ENCODE measurements at places on chromosomes 7 and 10. TPM values are rescaled to one million over a fixed set of nuclear protein-coding genes. Genes with fewer than 3 reads are reported as not detected.

Gene ABCB1
- total RNA-seq, result 7.6 TPM

Gene NPY
- total RNA-seq, result 25.3 TPM

Gene OPALIN
- total RNA-seq, result not detected

Gene RASA4B
- 39.2 TPM for total RNA-seq

DNA sequence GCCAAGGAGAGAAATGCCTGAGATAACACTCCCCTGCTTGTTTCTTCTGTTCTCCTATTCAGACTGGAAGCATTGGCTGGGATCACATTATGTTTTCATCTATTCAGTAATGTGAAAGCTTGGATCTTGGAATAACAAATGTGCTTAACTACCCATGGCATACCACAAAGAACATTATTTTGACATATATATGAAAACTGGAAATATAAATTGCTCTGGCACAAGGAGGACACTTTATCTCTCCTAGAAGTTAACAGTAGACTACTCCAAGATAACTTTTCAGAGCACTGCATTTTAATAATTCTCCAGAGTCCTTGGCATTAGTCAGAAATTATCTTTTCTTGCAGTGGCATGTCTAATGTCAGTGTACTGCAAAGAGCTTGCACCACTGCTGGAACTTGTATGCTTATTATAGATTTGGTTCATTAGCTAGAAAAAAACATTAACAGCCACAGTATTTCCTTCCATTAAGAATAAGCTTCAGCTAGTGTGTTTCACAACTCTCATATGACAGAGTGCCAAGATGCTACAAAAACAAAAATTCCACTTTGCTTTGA, 169.3 kb upstream of the LRRN3 start:
- no peak overlapping the region for H3K27ac ChIP-seq
- no peak overlapping the region for H3K4me3 ChIP-seq
- DNase-seq, result no peak
- no peaks in the 10 kb centered on the region for H3K27me3 ChIP-seq
- H3K4me1 ChIP-seq, result peaks cover 31% of the 10 kb centered on the region
- no peaks in the 10 kb centered on the region for H3K36me3 ChIP-seq

DNA sequence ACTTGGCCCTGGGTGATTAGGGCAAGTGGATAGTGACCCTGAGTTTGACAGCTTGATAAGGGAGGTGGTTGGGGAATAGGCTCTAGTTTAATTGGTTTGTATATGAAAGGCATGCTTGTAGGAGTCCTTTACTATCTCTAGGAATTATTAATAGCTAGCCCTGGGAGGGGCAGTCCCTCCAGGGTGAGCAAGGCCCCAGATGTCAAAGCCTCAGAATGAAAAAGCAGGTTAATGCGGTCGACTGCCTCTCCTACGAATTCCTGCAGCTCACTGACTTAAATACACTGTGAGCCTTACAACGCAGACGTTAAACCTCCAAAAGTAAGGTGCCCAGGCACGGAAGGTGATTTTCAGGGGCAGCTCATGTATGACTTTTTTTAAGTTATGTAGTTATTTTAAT, 5.2 kb upstream of the BTBD16 start:
- no peak overlapping the region for H3K4me3 ChIP-seq
- H3K4me1 ChIP-seq, result peaks cover 17% of the 10 kb centered on the region
- H3K27me3 ChIP-seq, result no peaks in the 10 kb centered on the region
- no peak for DNase-seq
- H3K36me3 ChIP-seq, result peaks cover 13% of the 10 kb centered on the region

DNA sequence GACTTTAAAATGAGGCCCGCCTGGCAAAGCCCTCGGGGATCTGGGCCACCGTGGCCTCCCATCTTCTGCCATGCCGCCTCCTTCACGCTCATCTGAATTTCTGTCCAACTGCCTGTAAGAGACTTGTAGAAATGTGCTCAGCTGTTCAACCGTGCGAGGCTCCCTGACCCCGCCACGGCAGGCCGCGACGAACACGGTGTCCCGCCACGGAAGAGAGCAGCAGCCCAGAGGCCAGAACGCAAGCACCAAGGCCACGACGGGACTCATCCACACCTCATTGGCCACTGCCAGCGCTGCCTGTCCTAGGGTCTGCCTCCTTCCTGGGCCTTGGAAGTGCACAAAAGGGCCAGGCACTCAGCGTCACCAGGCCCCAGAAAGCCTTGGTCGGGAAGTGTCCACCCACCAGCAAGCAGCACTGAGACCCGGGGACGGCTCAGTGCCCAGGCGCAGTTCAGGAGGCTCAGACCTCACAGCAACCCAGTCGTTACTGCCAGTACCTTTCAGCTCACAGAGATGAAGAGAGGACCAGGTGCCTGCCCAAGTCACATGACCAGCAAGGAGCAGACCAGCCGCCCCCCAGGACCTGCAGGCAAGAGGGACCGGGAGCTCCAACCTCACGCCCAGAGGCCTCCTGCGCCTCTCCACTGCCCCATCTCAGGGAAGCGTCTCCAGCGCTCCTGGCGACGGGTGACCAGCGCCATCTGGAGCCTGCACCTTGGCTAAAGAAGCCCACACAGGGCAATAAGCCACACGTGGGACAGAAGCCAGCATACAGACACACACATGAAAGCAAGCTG, 85.9 kb downstream of the MAD1L1 start:
- DNase-seq, result no peak
- no peak overlapping the region for H3K27ac ChIP-seq
- no peaks in the 10 kb centered on the region for H3K4me1 ChIP-seq

DNA sequence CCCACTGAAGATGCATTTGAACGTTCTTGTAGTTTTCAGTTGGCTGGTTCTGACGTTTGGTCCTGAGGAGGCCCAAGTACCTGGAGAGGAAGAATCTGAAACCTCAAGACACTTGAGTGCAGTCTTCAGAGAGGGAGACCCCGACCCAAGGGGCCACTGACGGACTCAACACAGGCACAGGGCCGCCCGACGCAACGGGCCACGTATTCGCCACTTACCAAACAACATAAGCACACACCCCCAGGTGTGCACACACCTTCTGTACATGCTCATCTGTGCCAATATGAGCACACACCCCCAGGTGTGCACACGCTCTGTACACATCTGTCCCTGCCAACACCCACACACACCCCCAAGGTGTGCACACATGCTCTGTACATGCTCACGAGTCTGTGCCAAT, 68.5 kb downstream of the DIP2C start:
- H3K27me3 ChIP-seq, result no peaks in the 10 kb centered on the region
- no peak overlapping the region for H3K4me3 ChIP-seq
- H3K27ac ChIP-seq, result peak overlapping the region; percentile 80
- DNase-seq, result no peak
- peaks cover 89% of the 10 kb centered on the region for H3K4me1 ChIP-seq
- H3K36me3 ChIP-seq, result no peaks in the 10 kb centered on the region

- no peak overlapping the region for H3K4me3 ChIP-seq
- peaks cover 68% of the 10 kb centered on the region for H3K27me3 ChIP-seq
- H3K36me3 ChIP-seq, result no peaks in the 10 kb centered on the region
- no peak overlapping the region for H3K27ac ChIP-seq
- H3K4me1 ChIP-seq, result no peaks in the 10 kb centered on the region
Measured at GRCh38 chr7:100791881-100792666, 35.2 kb downstream of the EPHB4 start.

DNA sequence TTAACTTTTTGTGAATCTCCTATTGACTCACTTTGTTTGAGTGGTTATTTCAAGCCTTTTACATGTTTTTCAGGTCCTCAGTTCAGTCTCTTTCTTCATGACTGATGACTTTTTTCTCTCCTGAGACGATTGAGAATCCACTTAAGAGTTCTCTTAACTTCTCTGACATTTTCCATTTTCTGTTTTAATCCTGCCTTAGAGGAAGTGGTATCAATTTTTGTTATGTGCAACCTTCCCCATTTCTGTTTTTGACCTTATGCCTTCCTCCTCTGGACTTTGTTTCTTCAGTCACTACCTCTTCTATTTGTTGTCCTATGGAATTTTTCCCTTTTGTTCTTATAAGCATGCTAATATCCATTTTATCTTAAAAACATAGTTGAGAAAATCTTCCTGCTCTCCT, 2.4 kb downstream of the PSMC2 start:
- peaks cover 23% of the 10 kb centered on the region for H3K36me3 ChIP-seq
- no peak overlapping the region for H3K4me3 ChIP-seq
- H3K27ac ChIP-seq, result no peak overlapping the region
- peaks cover 58% of the 10 kb centered on the region for H3K4me1 ChIP-seq
- H3K27me3 ChIP-seq, result no peaks in the 10 kb centered on the region

GRCh38 chr10:46323176-46323575, 36.4 kb downstream of the ANTXRL start:
- H3K27ac ChIP-seq, result no peak overlapping the region
- H3K36me3 ChIP-seq, result no peaks in the 10 kb centered on the region
- DNase-seq, result no peak
- H3K27me3 ChIP-seq, result no peaks in the 10 kb centered on the region

DNA sequence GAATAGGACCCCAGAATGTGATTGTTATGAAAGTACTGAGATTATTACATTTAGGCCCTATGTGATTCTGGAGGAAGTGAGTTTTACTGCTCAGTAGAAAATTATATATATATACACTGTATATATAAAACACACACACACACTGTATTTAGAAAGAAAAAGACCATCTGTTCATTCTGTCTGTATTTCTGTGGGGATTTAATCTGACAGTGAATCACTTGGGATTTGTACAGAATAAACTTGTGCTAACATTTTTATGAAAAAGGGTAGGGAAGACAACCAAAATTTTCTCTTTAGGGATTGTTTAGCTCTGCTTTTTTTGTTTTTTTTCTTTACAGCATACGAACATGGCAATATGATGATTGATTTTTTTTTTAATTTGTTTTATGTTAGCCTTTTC, 142.7 kb downstream of the EXOC4 start:
- no peak overlapping the region for H3K4me3 ChIP-seq
- no peaks in the 10 kb centered on the region for H3K27me3 ChIP-seq
- H3K36me3 ChIP-seq, result no peaks in the 10 kb centered on the region
- no peak overlapping the region for H3K27ac ChIP-seq
- peaks cover 2% of the 10 kb centered on the region for H3K4me1 ChIP-seq

DNA sequence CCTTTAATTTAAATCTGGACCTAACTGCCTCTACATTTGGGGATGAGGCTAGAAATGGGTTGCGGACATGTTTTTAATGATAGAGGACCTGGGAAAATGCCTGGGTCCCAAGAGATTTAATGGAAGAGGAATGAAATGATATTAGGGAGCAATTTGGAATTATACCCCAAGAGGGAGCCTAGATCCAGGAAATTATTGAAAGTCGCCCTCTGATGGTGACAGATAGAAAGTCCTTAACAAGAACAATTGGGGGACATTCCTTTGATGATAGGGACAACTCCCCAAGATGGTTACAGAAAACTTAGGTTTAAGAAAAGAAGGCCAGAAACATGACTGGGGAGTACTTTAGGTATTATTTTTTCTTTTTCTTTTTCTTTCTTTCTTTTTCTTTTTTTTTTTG, 9.5 kb upstream of the TSGA13 start:
- no peak overlapping the region for H3K27ac ChIP-seq
- H3K4me3 ChIP-seq, result no peak overlapping the region
- no peaks in the 10 kb centered on the region for H3K4me1 ChIP-seq
- H3K36me3 ChIP-seq, result no peaks in the 10 kb centered on the region

GRCh38 chr7:95246831-95247370, 77.4 kb downstream of the PON1 start:
- no peak for DNase-seq
- H3K4me1 ChIP-seq, result no peaks in the 10 kb centered on the region
- no peak overlapping the region for H3K27ac ChIP-seq
- H3K27me3 ChIP-seq, result no peaks in the 10 kb centered on the region
- no peak overlapping the region for H3K4me3 ChIP-seq

- no peaks in the 10 kb centered on the region for H3K27me3 ChIP-seq
- DNase-seq, result peak; percentile 83
- H3K27ac ChIP-seq, result no peak overlapping the region
- H3K36me3 ChIP-seq, result no peaks in the 10 kb centered on the region
- no peaks in the 10 kb centered on the region for H3K4me1 ChIP-seq
- H3K4me3 ChIP-seq, result no peak overlapping the region
Measured at GRCh38 chr7:34842782-34843181, 184.8 kb downstream of the NPSR1 start.

DNA sequence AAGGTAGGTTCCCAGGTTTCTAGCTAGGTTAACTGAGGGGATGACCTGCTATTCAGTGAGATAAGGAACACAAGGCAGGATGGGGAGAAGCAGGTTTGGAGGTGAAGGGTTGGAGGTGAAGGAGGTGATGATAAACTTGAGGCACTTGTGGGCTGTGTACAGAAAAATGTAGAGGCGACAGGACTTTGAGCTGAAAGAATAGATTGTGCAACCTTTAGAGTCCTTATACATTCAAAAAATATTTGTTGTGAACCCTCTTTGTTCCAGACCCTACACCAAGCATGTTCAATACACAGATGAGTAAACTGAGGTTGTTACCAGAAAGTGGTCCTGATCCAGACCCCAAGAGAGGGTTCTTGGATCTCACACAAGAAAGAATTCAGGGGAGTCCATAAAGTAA, 45.4 kb upstream of the LRGUK start:
- H3K4me3 ChIP-seq, result no peak overlapping the region
- no peaks in the 10 kb centered on the region for H3K4me1 ChIP-seq
- H3K27me3 ChIP-seq, result no peaks in the 10 kb centered on the region
- no peak overlapping the region for H3K27ac ChIP-seq
- no peaks in the 10 kb centered on the region for H3K36me3 ChIP-seq

GRCh38 chr10:102420181-102420713, 389 bp upstream of the FBXL15 start:
- H3K36me3 ChIP-seq, result peaks cover 21% of the 10 kb centered on the region
- peaks cover 43% of the 10 kb centered on the region for H3K4me1 ChIP-seq
- no peaks in the 10 kb centered on the region for H3K27me3 ChIP-seq
- DNase-seq, result no peak

GRCh38 chr10:844552-844951, 87.0 kb downstream of the LARP4B start:
- H3K4me1 ChIP-seq, result peaks cover 10% of the 10 kb centered on the region
- H3K36me3 ChIP-seq, result peaks cover 67% of the 10 kb centered on the region
- H3K27ac ChIP-seq, result no peak overlapping the region
- DNase-seq, result no peak

- no peak overlapping the region for H3K4me3 ChIP-seq
- peaks cover 10% of the 10 kb centered on the region for H3K36me3 ChIP-seq
- no peak overlapping the region for H3K27ac ChIP-seq
- H3K27me3 ChIP-seq, result no peaks in the 10 kb centered on the region
- no peak for DNase-seq
- H3K4me1 ChIP-seq, result no peaks in the 10 kb centered on the region
Measured at GRCh38 chr7:154960063-154960790, 42.7 kb downstream of the PAXIP1 start.

- no peak overlapping the region for H3K4me3 ChIP-seq
- H3K27me3 ChIP-seq, result no peaks in the 10 kb centered on the region
- H3K4me1 ChIP-seq, result no peaks in the 10 kb centered on the region
- H3K27ac ChIP-seq, result no peak overlapping the region
Measured at GRCh38 chr7:133755901-133756300, 371.2 kb upstream of the LRGUK start.

DNA sequence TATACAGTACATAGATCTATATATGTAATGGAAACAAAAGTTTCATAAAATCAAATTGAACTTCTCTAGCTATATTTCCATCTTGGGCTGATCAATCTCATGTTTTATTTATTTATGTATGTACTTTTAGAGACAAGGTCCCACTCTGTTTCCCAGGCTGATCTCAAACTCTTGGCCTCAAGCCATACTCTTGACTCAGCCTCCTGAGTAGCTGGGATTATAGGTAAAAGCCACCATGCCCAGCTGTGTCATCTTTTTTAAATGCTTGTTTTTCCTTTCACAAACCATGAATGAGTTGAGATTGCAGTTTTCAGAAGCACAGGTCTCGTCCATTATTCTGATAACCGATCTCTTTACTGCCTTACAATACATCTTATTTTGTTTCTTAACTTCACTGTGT, 400.9 kb downstream of the KCNMA1 start:
- DNase-seq, result no peak
- H3K27me3 ChIP-seq, result no peaks in the 10 kb centered on the region
- no peaks in the 10 kb centered on the region for H3K36me3 ChIP-seq
- H3K27ac ChIP-seq, result peak overlapping the region; percentile 76
- peaks cover 4% of the 10 kb centered on the region for H3K4me1 ChIP-seq
- H3K4me3 ChIP-seq, result no peak overlapping the region
